ENCODE measurements at places on chromosomes 2 and 18.

DNA sequence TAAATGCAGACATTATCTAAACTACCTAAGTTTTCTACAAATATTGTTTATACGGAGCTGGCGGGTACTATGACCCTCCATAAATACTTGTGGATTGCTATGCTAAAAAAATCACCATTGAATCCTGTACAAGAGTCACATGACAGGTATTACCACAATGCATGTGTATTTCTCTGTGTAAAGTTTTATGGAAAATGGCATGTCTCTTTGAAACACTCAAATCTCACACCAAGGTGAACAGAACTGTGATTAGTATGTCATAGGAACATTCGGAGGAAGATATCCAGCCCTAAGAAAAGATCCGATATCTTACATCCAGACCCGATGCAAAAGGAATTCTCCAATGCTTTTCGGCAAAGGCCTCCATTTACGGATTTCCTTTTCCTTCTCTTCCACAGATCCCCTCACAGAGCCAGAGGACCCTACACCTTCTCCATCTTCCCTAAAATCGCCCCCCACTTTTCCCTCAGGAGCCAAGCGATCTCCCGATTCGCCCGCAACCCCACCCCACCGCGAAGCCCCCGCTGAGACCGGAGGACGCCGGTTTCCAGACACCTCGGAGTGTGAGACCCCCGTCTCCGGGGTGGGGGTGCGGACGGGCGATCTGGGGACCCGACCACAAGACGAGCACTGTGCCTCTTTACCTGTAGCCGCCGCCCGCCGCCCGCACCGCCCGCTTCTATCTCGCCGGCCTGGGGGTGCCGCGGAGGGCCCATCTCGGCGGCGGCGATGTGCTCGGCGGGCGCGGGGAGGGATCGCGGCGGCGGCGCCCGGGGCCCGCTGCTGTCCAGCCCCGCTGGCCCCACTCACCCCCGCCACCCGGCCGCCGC, 1.2 kb downstream of the SAP130 start:
- DNase-seq: no peak

DNA sequence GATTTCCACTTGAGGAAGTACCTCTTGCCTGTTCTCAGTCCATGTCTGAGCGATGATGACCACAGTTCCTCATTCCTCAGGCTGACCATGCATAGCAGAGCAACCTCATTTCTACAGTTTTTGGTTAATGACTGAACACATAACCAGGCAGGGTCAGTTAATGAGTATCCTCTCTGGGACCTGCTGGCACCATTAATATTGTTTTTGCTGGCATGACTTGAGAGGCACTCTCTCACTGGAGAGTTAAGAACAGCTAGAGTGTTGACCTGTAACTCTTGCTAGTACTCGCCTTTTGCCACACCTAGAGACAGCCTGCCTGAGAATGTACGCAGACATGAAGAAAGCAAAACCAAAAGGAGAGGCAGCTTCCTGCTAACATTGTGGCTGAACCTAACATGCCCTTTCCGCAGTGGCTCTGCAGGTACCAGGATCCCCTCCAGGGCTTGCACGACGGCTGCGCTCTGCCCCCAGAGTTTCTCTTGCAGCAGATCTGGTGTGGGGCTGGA, 23.9 kb downstream of the PECR start:
- no peak for DNase-seq

- no peak for DNase-seq
These were observed 378 bp downstream of the WDPCP start for GRCh38 chr2:63587814-63588384.

GRCh38 chr2:30422444-30423040, 24.5 kb upstream of the LCLAT1 start:
- DNase-seq: no peak

- DNase-seq: no peak
These were observed 32.5 kb upstream of the FOSL2 start for GRCh38 chr2:28360058-28360717.

DNA sequence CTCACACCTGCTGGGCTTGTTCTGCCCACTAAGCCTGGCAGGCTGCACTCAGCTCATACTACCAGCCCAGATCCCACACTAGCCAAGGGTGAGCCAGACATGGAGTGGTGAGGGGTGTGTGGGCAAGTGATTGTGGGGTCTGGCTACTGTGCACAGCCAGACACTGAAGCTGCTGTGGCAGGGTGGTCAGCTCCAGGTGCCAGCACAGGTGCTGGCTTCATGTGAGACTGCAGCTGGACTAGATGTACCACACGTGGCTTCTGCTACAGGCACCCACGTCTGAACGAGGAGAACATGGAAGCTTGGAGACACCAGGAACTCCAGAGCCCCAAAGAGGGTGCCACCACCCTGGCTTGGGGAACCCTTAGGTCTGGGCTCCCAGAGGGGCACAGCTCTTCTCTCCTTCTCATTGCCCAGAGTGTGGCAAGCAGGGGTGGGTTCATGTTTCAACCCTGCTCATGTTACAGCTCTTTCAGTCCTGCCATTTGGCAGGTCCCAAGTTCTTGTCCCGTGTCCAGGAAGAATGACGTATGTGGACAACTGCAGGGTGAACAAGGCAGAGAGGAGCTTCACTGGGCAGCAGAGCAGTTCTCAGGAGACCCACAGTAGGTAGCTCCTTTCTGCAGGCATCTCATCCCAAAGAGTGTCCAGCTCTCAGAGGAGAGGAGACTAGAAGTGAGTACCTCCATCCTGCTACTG, 1624.2 kb upstream of the TMEFF2 start:
- DNase-seq: no peak

DNA sequence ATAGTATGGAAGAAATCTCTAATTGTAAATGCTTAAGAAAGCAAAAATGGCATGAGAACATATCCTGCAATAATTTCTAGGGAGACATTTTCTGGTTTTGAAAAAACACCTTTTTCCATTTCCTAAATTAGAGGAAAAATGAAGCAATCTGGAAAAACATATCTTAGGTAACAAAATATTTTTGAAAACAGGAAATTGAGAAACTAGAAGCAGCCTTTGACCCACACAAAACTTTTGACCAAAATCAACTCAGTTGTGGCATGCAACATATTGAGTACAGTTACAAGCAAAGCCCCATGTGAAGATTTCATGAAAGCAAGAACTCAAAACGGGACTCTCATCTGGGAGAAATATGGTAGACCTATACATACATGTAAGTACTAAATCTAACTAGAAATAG, 28.6 kb upstream of the CHAC2 start:
- DNase-seq: no peak

DNA sequence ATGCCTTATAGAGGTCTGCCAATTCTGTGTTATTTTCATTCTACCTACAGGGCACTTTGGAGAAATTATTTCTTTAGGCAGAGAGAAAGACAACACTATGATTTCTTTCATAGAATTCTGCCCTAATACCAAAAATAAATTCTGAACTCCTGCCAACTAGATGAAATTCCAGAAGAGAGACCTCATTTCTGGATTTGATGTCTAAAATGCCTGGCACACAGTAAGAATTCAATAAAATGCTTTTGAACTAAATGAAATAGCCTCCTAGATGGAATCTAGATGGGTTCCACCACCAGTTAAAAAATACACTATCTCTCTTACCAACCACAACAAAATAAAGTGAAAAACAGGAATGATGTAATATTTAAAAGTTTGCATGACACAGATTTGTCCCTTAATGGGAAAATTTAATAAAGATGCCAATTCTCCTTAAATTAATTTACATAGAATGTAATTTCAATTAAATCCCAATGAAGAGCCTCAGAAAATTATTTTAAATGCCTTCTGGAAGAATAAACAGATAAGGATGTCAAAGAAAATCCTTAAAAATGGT, 75.0 kb downstream of the OSBPL1A start:
- no peak for DNase-seq

- no peak for DNase-seq
These were observed 52.8 kb downstream of the RPL37A start for GRCh38 chr2:216551234-216552068.

- no peak for DNase-seq
These were observed 211.4 kb upstream of the GYPC start for GRCh38 chr2:126444512-126444911.

- DNase-seq: no peak
These were observed 232.0 kb downstream of the SH3BP4 start for GRCh38 chr2:235183786-235184185.

DNA sequence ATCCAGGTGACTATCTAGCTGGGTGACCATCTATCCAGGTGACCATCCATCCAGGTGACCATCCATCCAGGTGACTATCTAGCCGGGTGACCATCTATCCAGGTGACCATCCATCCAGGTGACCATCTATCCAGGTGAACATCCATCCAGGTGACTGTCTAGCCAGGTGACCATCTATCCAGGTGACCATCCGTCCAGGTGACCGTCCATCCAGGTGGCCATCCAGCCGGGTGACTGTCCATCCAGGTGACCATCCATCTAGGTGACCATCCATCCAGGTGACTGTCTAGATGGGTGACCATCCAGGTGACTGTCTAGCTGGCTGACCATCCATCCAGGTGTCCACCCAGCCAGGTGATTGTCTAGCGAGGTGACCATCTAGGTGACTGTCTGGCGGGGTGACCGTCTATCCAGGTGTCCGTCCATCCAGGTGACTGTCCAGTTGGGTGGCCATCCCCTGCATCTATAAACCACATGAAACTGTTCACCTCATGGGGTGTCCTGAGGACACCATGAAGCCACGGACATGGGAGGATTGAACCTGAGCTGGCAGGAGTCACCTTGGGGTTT, 305.3 kb downstream of the NDUFA10 start:
- DNase-seq: no peak

- DNase-seq: no peak
These were observed 287.7 kb upstream of the ZSWIM2 start for GRCh38 chr2:187136646-187137045.

- no peak for DNase-seq
These were observed 147.9 kb downstream of the TNS1 start for GRCh38 chr2:217854684-217855420.

GRCh38 chr2:166042768-166043390, 84.9 kb downstream of the SCN1A start:
- no peak for DNase-seq

GRCh38 chr2:206980413-206980812, 41.1 kb downstream of the CPO start:
- no peak for DNase-seq

- DNase-seq: no peak
These were observed 115.9 kb upstream of the SYT4 start for GRCh38 chr18:43393174-43393573.

- no peak for DNase-seq
These were observed 551.8 kb upstream of the SOX11 start for GRCh38 chr2:5140347-5140746.

- DNase-seq: no peak
These were observed 521.2 kb downstream of the NYAP2 start for GRCh38 chr2:225920621-225921220.

DNA sequence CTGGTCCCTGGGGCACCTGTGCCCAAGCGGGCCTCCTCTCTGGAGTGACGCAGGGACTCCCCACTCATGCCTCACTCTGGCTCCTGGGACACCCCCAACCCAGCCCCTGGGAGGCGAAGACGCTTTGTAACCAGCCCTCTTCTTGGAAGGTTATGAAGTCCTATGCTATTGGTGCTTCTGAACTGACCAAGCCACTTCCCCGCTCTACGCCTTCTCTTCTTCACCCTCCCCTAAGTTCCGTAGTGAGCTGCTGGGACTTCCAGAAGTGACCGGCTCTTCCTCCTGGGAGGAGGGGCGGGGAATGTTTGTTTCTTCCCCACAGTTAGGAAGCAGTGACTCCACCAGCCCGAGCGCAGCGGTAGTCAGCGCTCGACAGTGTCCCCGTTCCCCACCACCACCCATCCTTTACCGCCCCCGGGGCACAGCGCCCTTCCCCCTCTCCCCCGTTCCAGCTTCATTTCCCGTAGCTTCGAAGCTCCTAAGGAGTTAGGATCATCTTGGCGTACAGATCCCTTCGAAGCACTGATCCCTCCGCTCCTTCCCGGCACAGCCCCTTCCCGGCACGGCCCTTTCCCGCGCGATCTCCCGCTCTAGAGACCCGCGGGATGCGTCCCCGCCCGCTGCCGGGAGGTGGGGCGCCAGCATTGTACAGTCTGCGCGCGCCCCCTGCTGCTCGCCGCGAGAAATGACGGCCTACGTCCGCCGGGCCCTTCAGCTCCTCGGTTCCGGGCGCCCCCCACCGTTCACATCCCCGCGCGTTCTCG, 25.3 kb upstream of the NOTO start:
- peak; percentile 97 for DNase-seq

DNA sequence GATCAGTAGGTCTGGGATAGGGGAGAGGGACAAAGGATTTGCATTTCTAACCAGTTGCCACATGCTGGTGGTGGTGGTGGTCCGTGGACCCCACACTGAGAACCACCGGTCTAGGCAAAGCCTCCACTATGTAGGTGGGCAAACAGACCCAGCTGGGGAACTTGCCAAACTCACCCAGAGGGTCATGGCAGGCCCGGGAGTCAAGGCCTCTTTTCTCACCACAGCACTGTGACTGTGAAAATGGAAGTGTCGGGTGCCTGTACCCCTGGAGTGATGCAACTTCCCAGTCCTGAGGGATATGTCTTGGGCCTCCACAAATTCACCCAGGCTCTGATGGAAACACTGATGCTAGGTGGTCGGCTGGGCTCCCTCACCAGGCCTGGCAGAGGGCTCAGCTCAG, 101.2 kb upstream of the SMAD2 start:
- no peak for DNase-seq

DNA sequence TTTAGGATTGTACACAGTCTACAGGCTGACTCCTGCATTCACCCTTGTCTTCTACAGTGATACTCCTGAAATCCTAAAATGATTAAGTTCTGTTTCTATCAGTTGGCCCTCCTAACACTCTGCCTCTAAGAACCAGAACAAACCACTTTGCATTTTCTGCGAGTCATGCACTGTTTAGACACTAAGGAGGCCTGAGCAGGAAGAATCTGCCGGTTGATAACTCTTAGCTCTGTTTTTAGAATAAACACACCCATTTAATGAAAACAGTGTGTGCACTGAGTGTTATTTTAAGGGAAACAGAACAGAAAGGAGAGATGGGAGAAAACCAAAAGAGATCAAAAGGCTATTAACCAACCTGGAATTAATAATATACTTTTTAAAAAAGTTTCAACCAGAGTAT, 22.9 kb upstream of the SSB start:
- DNase-seq: no peak

DNA sequence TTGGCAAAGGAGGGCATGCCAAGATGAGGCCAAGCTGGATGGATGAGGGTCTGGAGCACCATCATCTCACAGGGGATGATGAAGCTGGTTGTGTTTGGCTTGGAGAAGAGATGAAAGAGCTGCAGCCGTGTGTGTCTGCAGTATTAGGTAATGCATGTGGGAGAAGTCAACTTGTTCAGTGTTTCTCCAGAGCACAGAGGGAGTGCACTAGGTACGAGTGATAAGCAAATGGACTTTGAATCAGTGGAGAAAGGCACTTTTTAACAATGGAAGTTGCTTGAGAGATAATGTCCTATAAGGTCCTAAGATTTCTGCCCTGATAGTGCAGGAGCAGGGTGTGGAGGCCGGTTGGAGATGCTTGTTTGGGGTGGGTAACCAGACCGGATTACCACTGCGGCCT, 36.0 kb downstream of the SLC14A2 start:
- no peak for DNase-seq

- DNase-seq: no peak
These were observed 11.0 kb upstream of the DUSP2 start for GRCh38 chr2:96156011-96156820.

DNA sequence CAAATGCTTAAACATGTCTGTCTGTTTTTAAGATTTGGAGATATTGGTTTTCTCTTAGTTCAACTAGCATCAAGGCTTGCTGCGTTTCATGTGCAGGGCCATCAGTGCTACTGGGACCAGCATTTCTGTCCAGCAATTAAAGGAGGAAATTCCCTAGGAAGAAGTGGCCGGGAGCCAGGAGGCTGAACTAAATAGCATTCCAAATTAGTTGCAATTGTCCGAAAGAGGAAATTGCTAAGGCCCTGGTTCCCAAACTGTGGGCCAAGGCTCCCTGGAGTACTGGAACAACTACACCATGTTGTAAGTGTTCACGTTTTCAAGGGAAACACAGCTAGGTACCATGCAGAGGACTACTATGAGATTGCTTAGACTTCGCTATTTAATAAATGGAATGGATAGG, 257.9 kb downstream of the PTPRM start:
- no peak for DNase-seq

Data from iPS-NIHi11 (cell line).